NCI-H460 (cell line): ENCODE measurements at places on chromosomes 16 and 17.
A peak's percentile ranks its signal among the peaks of the same experiment; 100 is the strongest.

- no peak for DNase-seq
Measured at GRCh38 chr16:86786338-86786737, 208.0 kb downstream of the FOXL1 start.

- no peak for DNase-seq
Measured at GRCh38 chr16:12440228-12440530, 363.5 kb downstream of the CPPED1 start.

DNA sequence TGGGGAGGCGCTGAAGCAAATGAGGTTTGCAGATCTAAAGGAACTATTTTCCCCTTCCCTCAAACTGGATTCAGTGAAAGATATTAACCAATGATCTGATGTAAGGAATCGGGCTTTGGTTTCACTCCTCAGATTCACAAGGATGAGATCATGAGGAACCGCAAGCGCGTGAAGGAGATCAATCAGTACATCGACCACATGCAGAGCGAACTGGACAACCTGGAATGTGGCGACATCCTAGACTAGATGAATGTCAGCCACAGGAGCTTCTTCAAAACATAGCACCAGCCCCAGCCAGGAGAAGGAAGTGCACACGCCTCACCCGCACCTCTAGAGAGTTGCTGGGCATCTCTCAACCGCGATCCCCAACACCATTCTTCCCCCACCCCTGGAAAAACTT, 22.5 kb downstream of the ATPAF2 start:
- no peak for DNase-seq

- no peak for DNase-seq
Measured at GRCh38 chr16:19936441-19936840, 51.8 kb upstream of the GPRC5B start.

- DNase-seq: no peak
Measured at GRCh38 chr17:81493198-81494038, 19.2 kb downstream of the ACTG1 start.

DNA sequence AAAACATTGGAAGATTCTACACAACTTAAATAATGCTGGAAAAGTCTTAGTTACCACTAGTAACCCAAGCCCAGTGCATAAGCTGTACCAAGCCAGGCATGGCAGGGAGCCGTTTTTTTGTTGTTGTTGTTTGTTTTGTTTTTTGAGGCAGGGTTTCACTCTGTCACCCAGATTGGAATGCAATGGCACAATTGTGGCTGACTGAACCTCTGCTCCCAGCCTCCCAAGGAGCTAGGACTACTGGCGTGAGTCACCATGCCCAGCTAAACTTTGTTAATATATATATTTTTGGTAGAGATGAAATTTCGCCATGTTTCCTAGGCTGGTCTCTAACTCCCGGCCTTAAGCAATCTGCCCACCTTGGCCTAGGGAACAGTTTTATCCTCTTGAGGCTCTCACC, 564 bp upstream of the TMIGD1 start:
- DNase-seq: no peak

DNA sequence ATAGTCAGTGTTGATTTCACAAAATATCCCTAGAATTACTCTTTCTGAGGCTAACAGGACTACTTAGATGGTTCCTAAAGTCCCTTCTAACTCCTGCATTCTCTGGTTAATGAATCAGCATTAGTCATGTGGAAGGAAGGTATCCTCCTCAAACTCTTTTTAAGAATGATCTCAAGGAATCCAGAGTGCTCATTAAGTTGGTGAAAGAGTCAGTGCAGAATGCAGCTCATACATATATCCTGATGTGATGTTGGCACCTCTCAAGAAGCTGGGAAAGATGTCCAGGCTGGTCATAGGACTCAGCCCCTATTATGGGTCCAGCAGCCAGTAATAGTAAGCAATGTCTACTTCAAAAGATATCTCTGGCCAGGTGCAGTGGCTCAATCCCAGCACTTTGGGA, 65.5 kb downstream of the PIGL start:
- DNase-seq: no peak

GRCh38 chr17:36979565-36979941, 30.8 kb downstream of the AATF start:
- no peak for DNase-seq

DNA sequence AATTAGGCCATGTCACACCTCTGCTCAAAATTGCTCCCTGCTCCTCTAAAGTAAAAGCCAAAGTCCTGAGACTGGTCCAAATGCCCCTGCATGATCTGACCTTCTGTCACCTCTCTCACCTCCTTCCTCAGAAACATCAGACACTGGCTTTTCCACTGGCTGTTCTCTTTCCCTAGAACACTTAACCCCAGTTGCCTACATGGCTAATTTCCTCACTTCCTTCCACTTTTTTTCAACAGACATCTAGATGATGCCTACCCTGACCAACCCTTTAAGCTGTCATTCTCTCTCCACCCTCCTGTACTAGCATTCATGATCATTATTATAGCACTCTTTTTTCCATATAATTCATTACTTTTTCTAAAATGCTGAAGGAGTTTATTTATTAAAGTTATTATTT, 31.0 kb downstream of the CCT6B start:
- DNase-seq: no peak

DNA sequence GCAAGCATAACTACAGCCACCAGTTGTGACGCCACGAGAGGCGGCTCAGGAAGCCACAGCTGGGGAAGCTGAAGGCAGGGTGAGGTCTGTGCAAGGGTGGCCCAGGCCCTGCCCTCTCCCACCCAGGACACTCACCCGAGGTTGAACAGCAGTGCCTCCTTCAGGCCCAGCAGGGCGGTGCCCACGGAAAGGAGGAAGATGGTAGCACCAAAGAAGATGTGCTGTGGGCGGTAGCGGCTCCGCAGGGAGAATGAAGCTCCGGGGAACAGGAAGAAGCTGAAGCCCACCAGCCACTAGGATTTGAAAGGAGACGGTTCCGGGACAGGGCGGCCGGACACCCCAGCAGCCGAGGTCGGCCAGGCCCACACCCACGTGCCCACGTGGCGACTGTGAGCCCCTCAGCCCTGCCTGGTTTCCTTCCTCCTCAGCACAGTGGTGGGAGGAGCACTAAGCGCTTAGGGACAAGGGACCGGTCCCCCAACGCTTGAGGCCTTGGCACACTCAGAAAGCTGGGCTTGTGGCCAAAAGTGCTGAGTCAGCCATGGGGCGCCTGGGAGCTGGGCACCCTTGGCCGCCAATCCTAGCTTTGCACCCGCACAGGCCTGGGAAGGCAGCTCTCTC, 11.0 kb downstream of the CYB561 start:
- no peak for DNase-seq

DNA sequence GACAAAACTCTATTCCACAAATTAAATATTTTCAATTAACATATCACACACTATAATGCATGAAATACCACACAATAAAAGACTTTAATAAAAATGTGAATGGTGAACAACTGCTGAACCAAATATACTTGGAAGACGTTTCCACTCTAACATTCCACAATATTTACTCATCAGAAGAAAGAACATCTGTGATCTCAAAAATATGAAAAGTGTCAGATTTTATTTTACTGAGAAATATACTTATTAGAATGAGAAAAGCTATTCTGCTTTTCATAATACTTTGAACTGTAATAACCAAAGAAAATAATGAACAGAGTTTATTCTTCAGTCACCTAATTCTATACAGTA, 181.8 kb upstream of the AXIN2 start:
- DNase-seq: no peak

GRCh38 chr17:29588562-29589411, 661 bp downstream of the GIT1 start:
- no peak for DNase-seq

- DNase-seq: no peak
Measured at GRCh38 chr17:9646546-9646885, 1.2 kb downstream of the USP43 start.

DNA sequence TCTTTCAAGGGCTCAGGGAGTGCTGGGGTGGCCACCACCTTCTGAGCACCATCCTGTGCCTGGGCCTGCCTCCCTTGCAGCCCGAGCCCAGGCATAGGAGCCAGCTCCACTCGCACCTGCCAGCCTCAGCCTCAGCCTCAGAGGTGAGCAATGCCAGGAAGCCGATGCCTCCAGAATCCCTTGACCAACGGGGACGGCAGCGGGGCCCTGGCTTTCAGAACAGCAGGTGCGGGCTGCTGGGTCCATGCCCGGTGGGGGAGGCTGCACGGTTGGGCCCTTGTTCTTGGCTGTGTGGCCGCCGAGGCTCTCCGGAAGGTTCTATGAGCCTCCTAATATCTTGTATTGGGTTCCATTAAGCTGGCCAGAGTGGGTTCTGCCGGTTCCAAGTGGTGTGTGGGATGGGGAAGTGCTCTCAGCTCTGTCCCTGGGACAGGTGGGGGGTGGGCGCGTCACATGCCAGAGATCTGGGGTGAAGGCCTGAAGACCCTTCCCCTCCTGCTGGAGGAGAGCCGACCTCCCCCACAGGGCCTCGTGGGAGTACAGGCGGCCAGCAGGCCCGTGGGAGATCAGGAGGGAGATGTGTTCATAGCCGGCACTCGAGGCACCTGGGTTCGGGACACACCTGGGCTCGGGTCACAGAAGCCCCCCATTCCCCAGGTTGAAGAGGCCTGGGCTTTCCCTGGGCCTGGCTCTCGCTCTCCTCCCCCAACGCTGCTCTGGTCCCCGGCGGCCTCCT, 27.0 kb downstream of the NPTX1 start:
- no peak for DNase-seq

DNA sequence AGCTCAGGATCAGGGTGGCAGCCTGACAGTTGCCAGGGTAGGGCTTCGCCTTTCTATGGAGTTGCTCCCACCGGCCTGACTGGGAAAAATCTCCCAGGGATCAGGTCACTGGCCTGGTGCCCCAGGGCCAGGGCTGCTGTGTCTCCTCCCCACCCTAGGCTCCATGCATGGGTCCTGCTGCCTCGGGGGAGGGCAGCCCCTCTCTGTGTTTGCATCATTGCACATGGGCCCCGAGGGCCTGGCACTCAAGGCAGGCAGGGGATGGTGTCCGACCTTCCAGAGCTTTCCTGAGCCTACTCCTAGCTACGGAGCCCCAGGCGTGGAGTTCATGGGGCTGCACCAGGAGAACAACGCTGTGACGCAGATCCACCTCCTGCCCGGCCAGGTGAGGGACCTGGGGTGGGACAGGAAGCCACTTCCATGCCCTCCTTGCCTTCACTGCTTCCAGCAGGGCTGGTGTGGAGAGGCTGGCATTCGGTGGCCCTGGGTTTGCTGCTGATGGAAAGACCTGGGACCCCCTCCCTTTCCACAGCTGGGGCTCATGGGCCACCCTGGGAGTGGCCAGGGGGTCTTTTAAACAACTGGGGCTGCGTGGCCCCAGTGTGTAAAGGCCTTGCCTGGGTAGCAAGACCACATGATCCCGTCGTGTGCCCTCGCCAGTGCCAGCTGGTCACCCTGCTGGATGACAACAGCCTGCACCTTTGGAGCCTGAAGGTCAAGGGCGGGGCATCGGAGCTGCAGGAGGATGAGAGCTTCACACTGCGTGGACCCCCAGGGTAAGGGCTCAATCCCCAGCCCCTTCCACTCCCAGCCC, 29.5 kb upstream of the MYO15B start:
- DNase-seq: no peak

- DNase-seq: peak; percentile 77
Measured at GRCh38 chr17:82297280-82297713, 20.1 kb downstream of the CD7 start.
